Regular cardiac myocyte (primary cell): ENCODE measurements at places on chromosomes 4 and X. TPM values are rescaled to one million over a fixed set of nuclear protein-coding genes. Genes with fewer than 3 reads are reported as not detected.

The MEPE gene
- not detected in 2 replicates for total RNA-seq

The SCRG1 gene
- 0.19 and 0.56 TPM in 2 replicates for total RNA-seq

The TMEM192 gene
- total RNA-seq, result 6.1 and 9.0 TPM in 2 replicates

The AWAT2 gene
- total RNA-seq, result under 0.01 TPM in 1 of 2 replicates, not detected in the other

The KIAA1210 gene
- total RNA-seq, result not detected in 2 replicates

The ASB11 gene
- total RNA-seq, result not detected in 2 replicates

The EDA2R gene
- total RNA-seq, result 8.8 and 14.9 TPM in 2 replicates

The UCP1 gene
- total RNA-seq, result not detected in 2 replicates

The PPP2R2C gene
- total RNA-seq, result not detected in 2 replicates

The DIAPH2 gene
- total RNA-seq, result 14.6 and 21.7 TPM in 2 replicates

The ODAPH gene
- total RNA-seq, result not detected in 2 replicates

The GAGE1 gene
- not detected in 2 replicates for total RNA-seq

The CACNA1F gene
- total RNA-seq, result 0.19 TPM in 1 of 2 replicates, not detected in the other

The TMEM184C gene
- 42.0 and 62.0 TPM in 2 replicates for total RNA-seq

The APBB2 gene
- 73.3 and 87.4 TPM in 2 replicates for total RNA-seq

The CFI gene
- total RNA-seq, result 2.5 and 12.4 TPM in 2 replicates

The SSX2 gene
- not detected in 2 replicates for total RNA-seq

The GLOD5 gene
- total RNA-seq, result not detected in 2 replicates

The TMSB15C gene
- total RNA-seq, result 2.3 and 3.1 TPM in 2 replicates

The PNMA6A gene
- 0.38 and 2.8 TPM in 2 replicates for total RNA-seq

The LUZP4 gene
- not detected in 2 replicates for total RNA-seq

The SMPX gene
- total RNA-seq, result not detected in 2 replicates

The PRSS48 gene
- not detected in 2 replicates for total RNA-seq

The FAM9C gene
- total RNA-seq, result not detected in 2 replicates

The MID1 gene
- 10.2 and 19.7 TPM in 2 replicates for total RNA-seq

The GYPA gene
- not detected in 2 replicates for total RNA-seq

The MAGEA9B gene
- total RNA-seq, result not detected in 2 replicates

The PPEF1 gene
- total RNA-seq, result not detected in 2 replicates

The PPP1R3F gene
- total RNA-seq, result 4.4 and 7.3 TPM in 2 replicates

The S100P gene
- total RNA-seq, result not detected in 2 replicates

The LONRF3 gene
- 0.19 and 1.7 TPM in 2 replicates for total RNA-seq

The GCNA gene
- total RNA-seq, result 1.5 and 3.4 TPM in 2 replicates
